ENCODE measurements at places on chromosomes 5 and 9.

DNA sequence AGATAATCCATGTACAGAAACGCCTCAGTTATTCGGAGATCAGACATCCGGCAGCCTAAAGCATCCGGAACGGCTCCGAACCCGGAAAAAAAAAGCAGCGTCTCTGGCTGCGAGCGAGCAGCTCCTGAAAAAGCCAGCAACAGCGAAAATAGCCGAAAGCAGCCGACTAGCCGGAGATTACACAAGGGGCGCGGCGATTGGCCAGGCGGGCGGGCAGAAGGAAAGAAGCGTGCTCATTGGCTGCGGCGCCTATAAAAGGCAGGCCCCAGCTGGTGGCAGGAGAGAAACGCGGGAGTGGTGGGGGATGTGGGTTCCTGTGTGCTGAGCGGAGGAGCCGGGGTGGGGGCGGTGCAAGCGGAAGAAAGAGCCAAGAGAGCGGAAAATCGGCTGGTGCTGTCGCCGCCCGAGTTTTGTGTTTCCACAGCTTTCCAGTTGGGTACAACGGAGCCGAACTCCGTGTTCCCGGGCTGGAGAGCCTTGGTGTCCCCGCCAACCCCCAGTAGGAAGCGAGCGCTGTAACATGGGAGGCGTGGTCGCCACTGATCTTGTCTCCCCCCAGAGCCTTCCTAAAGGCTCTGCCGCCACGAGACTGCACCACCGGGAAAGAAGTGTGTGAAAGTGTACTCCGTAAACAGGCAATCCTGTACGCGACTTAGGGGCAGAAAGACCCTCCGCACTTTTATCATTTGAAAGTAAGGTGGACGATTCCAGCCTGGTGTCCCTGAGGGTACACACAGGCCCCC is at the start of gene ARL15:
TSS of gene ARL15 (minus strand) at position 141 of the 743 bp plus-strand sequence.
- peak; percentile 100 for DNase-seq

GRCh38 chr9:70746760-70747159 is 332.3 kb upstream of the KLF9 start:
- DNase-seq, result no peak

- no peak for DNase-seq
These were observed 54.0 kb upstream of the FGF10 start for GRCh38 chr5:44443172-44443571.

GRCh38 chr5:58153255-58153654 is 306.6 kb downstream of the PLK2 start:
- no peak for DNase-seq

DNA sequence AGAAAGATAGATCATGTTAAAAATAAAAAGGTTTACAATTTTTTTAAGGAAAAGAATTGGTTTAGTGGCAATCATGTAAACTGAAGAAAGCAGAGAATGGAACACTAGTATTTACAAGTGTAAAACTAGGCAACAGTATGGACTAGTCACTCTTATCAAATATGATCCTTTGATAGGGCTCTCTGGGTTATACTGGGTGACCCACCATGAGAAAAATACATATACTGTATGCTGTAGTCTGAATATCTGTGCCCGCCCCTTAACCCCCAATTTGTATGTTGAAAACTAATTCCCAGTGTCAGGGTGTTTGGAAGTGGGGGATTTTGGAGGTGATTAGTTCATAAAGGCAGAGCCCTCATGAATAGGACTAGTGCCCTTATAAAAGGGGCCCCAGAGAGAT is 236.8 kb upstream of the TARS1 start:
- no peak for DNase-seq

DNA sequence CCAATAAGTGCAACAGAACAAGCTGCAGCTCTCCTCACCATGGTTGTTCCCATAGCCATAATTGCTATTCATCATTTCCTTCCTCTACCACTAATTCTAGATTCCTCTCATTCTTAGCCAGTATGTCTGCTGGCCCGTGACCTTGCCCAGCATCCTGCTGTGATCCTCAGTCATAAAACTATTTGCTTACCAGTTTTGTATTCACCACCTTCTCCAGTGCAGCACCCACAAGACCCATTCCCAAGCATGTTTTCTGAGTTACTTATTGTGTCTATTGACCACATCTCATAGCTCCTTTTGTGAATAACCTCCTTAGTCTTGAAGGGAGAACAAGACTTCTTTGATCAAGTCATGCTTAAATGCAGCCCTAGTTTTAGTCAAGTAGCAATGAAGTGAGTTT is 488.0 kb upstream of the CTNND2 start:
- DNase-seq, result no peak

DNA sequence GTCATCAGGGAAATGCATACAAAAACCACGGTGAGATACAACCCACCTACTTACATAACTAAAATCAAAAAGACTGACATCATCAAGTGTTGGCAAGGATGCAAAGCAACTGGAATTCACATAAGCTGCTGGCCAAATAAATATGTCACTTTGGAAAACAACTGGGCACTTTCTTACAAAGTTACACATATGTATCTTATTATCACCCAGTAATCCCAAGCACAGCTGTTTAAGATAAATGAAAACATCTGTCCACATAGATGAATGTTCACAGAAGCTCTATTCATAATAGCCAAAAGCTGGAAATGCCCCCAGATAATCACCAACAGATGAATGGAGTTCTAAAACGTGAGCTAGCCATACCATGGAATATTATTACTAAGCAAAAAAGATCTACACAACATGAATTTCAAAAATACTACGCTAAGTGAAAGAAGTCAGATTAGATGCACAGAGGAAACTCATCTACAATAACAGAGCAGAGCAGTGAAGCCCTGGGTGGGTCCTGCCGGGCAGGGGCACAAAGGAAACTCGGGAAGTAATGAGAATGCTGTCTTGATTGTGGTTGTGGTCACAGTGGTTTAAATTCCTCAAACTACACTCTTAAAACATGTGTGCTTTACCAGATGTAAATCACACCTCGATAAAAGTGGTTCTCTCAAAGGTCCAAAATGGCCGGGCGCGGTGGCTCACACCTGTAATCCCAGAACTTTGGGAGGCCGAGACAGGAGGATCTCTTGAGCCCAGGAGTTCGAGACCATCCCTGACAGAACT is 8.5 kb downstream of the CAMSAP1 start:
- no peak for DNase-seq

DNA sequence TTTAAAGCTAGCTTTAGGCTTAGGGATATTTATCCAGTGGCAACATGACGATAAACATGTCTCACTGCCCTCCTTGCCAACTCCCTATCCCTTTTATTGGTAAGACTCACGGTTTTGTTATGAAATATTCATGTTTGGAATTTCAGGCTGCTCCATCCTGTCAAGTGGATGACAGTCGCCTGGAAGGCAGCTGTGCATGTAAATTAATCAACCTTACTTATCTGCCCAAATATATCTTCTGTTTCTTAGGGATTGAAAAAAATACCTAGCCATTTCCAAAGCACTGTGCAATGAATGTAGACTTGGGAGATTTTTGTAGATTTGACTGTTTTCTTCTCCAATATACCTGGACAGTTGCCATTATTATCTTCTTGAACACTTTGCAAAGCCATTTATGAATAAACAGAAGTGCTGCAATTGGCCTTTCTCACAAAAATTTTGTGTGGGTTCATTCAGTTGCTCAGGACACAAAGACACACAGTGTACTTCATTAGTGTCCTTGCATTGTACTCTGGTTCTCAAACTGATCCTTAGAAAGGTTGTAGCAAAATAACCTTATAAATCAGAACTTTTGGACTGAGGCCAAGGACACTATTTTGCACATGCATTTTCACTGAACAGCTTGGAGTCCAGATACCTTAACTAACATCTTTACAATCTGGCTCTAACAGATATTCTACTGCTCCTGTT is 889.4 kb upstream of the SEMA6A start:
- no peak for DNase-seq

DNA sequence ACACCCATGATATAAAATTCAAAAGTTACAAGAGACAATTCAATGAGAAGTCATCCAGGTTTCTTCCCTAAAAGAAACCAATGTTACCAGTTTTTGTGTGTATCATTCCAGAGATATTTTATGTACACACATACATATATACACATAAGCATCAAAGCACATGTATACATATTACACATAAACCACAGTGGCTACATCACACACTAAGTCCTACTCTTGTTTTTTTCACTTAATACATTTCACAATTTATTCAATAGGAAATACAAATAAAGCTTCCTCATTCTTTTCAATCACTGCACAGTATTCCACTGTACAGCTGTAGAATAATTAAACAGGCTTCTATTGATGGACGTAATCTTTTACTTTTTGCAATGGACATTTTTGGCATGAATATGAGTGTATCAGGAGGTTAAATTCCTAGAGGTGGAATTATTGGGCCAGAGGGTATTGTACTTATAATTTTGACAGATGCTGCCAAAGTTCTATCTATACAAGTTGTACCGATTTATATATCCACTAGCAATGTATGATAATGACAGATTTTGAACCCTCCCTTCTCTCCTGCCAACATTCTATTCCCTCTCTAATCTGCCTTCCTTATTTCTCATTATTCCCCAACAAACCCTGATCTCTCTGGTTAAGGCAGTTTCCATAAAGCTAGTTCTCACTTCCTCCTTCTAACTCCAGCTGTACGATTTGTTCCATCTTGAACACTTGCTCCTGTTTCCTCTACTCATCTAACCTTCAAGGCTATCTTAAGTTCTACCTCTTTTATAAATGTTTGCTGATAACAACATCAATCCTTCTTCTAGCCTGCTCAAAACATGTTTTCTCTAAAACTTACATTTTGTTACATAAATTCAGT is 35.2 kb downstream of the MRPS27 start:
- DNase-seq, result no peak

GRCh38 chr9:132597073-132597775 is 14.8 kb downstream of the BARHL1 start:
- no peak for DNase-seq

GRCh38 chr9:115286411-115286810 is 168.5 kb upstream of the TNC start:
- DNase-seq, result no peak

GRCh38 chr9:8348756-8349155 is 549.2 kb upstream of the DMAC1 start:
- DNase-seq, result no peak

DNA sequence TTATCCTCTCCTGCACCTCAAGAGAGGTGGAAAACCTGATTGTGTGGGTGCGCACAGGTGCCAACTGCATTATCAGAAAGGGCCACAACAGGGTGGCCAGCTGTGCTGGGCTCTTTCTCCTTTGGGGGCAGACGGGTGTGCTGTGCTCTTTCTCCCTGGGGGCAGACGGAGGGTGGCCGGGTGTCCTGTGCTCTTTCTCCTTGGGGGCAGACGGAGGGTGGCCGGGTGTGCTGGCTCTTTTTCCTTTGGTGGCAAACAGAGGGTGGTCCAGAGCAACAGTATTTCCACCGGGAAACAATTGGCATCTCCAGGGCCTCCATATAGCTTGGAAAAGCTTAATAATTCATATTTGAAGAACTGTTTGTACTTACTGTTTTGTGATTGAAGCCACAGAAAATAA is 6.8 kb downstream of the LMX1B start:
- no peak for DNase-seq

DNA sequence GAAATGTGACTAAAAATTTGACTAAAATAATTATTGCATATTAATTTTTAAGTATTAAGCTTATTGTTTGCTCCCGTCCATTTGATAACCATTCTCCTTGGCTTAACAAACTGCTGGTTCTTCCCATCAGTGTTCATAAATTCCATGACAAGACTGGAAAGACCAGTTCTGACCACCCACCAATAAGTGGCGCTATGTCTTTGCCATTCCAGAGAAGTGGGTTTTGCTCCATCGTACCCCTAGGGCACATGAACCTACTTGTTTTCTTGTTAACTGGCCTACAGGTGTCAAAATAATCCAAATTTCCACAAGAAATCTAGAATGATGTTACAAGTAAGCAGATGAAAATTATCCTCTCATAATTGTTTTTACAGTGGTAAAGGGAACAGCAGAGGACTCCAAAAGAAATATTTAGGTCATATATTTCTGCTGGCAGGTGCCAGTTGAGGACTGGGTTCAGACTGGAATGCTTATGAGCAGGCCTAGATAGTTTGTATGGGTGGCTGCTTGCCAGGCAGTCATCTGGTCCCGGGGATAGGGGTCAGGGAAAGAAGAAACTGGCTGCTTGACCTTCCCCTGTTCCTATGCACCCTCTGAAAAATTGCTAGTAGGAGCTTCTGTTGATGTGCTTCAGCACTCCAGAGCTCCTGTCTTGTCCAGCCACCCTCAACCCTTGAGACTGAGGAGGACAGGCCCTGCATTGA is 283.1 kb upstream of the ADAMTSL1 start:
- no peak for DNase-seq

GRCh38 chr9:107242073-107243030 is 40.7 kb upstream of the RAD23B start:
- DNase-seq, result no peak

DNA sequence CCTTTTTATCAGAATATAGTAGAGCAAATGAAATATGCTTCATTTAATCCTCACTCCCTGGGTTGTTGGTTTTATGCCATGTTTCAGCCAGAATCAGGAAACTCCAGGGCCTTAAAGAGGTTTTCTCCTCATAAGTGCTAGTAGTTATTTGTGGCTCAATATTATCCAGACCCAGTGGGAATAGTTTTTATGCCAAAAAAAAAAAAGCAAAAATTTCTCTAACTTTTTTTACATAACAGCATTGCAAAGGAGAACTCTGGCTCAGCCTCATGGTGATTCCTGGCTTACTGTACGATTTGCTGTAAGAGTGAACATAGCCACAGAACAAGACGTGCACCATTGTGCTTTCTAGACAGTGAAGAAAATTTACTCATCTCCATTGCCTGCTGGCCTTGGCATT is 232.5 kb downstream of the PJA2 start:
- DNase-seq, result no peak

DNA sequence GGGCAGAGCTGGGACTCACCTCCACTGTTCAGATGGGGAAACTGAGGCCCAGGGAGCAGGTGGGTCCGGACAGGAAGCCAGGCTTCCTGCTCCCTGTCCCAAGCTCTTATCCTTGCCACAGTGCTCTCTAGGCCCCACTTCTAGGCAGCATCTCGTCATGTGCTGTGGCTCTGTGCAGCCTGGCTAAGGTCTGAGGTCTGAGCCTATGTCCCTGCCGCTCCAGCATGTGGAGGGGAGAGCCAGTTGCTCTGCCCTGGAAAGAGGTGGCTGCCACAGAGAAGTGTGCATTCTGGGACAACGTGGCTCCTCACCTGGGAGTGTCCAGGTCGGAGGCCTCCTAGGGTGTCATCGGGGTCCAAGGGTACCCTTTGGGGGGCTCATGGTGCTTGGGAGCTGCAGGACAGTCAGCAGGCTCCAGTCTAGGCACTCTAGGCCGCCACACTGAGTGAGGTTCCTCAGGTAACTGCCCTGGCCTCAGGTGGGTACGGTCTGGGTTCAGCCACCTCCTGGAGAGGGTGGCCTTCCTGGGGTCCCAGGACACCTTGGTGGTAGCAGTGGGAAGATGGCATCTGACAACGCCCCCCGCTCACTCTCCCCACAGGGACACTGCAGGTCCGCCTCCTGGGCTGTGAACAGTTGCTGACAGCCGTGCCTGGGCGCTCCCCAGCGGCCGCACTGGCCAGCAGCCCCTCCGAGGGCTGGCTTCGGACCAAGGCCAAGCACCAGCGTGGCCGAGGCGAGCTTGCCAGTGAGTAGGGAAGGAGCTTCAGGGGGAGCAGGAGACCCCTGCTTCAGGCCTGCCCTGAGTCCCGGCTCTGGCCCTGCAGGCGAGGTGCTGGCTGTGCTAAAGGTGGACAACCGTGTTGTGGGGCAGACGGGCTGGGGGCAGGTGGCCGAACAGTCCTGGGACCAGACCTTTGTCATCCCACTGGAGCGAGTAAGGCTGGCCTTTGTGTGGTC is 10.4 kb downstream of the PKN3 start:
- no peak for DNase-seq

GRCh38 chr9:100670719-100671118 is 92.8 kb downstream of the CAVIN4 start:
- DNase-seq, result no peak

Data from kidney glomerular epithelial cell (primary cell).